GM04503 (cell line): ENCODE measurements at places on chromosomes 1 and 21.

- DNase-seq: no peak
Measured at GRCh38 chr1:10691740-10692125, 104.7 kb downstream of the CASZ1 start.

- peak; percentile 5 for DNase-seq
Measured at GRCh38 chr21:33514229-33514628, 22.7 kb upstream of the DNAJC28 start.

DNA sequence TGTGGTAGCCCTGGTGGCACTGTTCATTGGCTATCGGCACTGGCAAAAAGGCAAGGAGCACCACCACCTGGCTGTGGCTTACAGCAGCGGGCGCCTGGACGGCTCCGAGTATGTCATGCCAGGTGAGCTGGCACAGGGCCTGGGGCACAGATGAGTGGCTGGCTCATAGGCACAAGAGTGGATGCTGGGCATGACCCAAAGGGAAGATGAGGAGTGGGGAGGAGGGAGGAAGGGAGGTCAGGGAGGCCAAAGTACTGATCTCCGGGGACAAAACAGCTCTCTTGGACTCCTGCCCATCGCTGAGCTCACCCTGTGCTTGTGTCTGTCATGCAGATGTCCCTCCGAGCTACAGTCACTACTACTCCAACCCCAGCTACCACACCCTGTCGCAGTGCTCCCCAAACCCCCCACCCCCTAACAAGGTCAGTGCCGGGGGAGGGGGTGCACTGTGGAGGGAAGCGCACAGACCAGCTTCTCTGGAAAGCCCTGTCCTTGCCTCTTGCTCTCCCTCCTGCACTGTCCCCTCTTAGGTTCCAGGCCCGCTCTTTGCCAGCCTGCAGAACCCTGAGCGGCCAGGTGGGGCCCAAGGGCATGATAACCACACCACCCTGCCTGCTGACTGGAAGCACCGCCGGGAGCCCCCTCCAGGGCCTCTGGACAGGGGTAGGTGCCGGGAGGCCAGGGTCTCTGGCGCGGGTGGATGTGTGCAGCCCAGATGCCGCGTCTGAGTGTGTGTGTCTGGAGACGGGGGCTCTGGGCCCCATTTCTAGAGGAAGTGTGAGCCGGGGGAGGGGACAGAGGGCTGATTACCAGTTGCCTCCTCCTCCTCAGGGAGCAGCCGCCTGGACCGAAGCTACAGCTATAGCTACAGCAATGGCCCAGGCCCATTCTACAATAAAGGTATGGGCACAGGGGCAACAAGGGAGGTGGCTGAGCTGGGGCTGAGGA is 7.3 kb upstream of the LRRC71 start:
- no peak for DNase-seq

DNA sequence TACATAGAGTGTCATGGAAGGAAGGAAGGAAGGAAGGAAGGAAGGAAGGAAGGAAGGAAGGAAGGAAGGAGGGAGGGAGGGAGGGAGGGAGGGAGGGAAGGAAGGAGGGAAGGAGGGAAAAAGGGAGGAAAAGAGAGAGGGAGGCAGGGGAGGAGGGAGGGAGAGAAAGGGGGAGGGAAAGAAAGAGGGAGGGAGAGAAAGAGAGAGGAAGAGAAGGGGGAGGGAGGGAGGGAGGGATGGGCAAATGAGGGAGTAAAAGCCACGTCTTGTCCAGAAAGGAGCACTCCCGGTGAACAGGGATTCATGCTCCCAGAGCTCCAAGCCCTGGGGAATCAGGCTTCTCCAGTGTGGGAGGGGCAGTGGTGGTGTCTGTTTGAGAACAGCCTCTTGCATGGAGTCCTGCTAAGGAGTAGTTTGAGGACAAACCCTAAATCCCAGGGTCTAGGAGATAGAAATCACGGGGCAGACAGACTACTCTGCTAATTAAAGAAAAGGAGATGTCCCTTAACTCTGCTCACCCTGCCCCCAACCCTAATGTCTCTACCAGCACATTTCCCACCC is 71.6 kb downstream of the TAS1R2 start:
- no peak for DNase-seq

DNA sequence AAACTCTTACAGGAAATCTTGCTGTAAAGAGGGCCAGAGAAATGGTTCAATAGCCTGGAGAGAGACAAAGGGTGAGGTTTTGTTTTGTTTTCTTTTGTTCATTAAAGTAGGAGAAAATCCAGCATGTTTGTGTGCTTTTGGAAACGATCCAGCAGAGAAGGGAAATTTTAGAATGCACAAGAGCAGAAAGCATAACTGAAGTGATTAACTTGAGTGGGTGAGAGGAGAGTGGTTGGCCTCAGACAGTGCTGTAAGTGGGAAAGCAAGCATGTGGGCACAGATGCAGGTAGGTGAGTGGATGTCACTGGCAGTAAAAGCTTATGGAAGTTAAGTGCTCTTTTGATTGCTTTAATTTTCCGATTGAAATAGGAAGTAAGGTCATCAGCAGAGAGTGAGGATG is 50.2 kb downstream of the EEIG2 start:
- DNase-seq: no peak

GRCh38 chr1:153485863-153486262 is 25.4 kb upstream of the S100A7 start:
- DNase-seq: no peak

GRCh38 chr1:242243472-242243871 is 244.6 kb upstream of the MAP1LC3C start:
- no peak for DNase-seq

GRCh38 chr21:44535963-44536362 is 4.0 kb downstream of the KRTAP10-1 start:
- DNase-seq: no peak

GRCh38 chr1:85867189-85867588 is 159.0 kb upstream of the ZNHIT6 start:
- no peak for DNase-seq

DNA sequence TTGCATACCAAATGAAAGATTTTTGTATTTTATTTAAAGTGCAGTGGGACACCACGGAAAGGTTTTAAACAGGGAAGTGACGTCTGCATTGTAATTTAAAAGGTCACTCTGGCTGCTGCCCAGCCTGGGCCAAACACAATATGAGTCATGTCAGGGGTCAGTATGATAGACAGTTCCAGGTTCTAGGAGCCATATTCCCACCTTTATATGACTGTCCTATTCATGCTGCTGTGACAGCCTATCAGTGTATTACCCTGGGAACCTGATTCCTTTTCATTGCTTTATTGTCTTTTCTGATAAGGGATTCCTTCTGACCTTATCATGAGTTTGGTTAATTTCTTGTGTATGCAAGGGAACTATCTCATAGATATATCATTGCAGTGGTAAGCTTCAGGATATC is 5.3 kb downstream of the VANGL1 start:
- DNase-seq: no peak

DNA sequence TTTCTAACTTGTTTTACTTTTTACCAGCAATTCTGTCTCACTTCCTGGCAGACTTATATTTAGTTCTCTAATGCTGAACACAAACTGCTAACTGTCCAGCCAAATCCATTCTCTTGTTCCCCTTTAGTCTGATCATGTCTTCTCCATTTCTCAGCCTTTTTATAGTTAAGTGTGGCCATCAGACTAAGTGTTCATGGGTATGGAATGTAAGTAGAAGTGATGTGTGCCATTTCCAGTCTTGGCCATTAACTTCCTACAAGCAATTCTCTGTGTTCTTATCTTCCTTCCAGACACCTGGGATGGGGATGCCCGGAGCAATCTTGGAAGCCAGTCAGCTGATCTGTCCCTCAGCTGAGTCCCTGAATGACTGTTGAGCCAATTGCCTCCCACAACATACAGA is 165.8 kb downstream of the ST6GALNAC3 start:
- no peak for DNase-seq

DNA sequence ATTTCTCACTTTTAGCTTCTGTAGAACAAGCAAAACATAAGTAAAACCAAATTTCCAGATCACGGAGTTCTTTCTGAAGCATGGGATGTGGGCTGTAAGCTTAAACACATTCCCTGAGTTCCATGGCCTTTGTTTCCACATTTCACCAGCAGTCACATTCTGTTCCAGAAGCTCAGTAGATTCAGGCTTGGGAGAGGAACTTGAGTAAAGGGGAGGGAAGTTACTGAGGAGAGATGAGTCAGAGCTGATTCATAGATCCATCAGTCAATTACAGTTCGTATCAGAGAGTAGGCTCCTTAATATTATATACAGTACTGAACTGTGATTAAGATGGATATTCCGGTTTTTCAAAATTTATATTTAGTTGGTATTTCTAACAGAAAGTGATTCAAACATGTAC is 614.3 kb downstream of the NCAM2 start:
- peak; percentile 43 for DNase-seq

DNA sequence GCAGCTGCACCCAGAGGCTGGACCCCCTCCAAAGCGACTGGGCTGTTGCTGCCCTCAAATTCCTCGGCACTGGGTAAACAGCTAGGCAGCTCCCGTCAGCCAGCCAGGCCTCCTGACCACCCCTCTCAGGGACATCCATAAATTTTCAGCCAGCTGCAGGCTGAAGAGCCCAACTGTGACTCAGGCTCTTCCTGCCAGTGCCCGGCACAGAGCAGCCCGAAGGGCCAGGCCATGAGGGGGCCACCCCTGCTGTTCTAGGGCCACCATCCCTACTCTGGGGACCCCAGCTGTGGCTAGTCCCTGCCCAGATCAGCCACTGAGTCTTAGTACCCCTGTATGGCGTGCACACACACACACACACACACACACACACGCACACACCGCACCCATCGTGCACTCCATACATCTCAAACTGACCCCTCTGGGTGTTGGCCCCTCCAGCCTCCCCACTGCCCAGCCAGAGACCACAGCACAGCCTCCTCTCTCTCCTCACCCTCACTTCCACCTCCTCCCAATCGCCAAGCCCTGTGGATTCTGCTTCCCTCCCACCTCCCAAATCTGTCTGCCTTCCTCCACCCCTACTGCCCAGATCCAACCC is 6.2 kb upstream of the LAPTM5 start:
- DNase-seq: no peak

DNA sequence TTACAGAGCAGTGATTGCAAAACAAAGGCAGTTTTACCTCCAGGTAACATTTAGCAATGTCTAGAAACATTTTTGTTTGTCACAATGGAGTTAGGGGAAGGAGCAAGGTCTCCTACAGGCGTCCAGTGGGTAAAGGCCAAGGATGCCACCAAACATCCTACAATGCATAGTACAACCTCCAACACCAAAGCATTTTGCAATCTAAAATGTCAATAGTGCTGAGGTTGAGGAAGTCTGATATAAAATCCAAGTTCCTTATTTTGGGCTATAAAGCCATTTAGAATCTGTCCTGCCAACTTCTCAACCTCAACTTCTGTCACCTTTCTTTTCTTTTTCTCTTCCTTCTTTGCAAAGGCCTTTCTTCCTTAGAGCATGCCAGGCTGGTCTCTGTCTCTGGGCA is 111.2 kb downstream of the FASLG start:
- no peak for DNase-seq

DNA sequence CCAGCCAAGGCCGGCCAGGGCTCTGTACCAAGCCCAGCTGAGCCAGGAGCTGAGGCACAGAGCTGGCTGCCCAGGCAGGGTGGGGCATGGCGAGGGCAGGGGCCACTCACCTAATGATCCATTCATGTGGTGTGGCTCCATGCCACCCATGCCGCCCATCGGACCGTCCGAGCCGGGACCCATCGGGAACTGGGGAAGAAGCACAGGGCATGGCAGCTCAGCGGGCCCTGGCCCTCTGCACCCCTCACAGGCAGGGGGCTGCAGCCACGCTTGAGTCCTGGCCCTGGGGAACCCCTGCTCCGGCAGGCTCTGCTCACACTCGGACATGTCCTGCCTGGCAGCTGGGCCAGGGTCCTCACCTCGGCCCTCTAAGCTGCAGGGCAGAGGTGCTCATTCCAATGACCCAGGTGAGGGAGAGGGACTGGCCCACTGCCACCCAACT is 28.7 kb downstream of the MRPL37 start:
- DNase-seq: no peak

- DNase-seq: no peak
Measured at GRCh38 chr1:42877380-42877779, 31.0 kb downstream of the ZNF691 start.

DNA sequence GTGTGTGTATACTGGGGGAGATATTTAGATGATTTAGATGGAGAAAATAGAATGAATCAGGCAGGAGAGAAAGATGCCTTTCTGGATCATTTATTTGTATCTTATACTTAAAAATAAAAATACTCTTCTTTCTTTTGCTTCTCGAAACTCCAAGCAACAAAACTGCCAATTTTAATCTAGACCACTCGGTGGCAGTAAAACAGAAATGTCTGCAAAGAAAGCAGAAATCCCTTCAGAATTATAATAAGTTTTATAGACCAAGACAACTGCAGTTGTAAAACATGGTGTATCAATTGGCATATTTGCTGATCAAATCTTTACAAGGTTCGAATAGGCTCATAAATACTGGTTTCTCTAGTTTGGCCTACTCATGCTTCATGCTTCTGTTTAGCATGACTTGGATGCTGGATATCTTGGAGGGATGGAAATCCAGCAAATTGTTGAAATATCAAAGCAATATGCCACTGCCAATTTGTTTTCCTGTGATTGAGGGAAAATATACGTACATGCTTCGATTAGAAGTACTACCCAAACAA is 15.1 kb upstream of the C1orf87 start:
- no peak for DNase-seq

- peak; percentile 12 for DNase-seq
Measured at GRCh38 chr1:89451011-89451410, 73.6 kb upstream of the LRRC8B start.

DNA sequence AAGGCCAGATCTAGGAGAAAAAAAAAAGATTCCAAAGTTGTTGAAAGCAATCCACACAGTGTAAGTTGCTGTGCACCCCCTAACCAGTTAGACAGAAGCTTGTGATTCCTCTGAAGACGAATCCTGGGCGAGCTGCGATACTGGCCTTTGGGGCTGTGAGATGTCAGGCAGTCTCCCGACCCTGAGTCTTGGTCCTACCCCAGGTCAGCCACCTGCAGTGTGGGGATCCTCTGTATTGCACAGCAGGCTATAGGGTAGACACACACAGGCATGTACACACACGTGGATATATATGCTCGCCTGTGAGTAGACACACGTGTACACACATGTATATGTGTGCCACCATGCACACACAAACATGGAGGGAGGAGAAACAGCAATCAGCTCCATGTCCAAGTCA is 12.9 kb downstream of the ACTRT2 start:
- DNase-seq: no peak

DNA sequence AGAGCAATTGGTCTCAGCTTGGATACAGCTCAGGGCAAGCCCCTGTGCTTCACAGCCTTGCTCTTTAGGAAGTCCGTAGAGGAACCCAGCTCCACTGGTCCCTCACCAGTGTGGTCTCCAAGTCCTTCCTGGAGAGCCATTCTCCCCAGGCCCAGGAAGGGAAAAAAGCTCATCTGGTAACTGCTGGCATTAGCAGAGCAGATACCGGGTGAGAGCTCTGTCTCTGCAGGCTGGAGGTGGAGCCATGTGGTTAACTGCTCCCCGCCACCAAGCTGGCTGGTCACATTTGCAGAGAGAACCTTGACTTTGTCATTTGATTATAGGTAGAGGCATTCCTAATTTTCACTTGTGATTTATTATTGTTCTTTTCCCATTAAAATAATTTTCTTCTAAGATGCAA is 169.6 kb downstream of the ROR1 start:
- DNase-seq: no peak

- no peak for DNase-seq
Measured at GRCh38 chr1:179951383-179952144, 3.0 kb upstream of the CEP350 start.

- DNase-seq: no peak
Measured at GRCh38 chr1:171115280-171115897, 24.7 kb downstream of the FMO3 start.

- DNase-seq: no peak
Measured at GRCh38 chr1:1041873-1042272, 22.0 kb downstream of the AGRN start.

GRCh38 chr1:216173376-216173995 is 249.8 kb downstream of the USH2A start:
- DNase-seq: no peak
